NCI-H2081 treated with DMSO at 0.1 percent for 48 hours (cell line): ENCODE measurements at places on chromosomes 6 and 20.

DNA sequence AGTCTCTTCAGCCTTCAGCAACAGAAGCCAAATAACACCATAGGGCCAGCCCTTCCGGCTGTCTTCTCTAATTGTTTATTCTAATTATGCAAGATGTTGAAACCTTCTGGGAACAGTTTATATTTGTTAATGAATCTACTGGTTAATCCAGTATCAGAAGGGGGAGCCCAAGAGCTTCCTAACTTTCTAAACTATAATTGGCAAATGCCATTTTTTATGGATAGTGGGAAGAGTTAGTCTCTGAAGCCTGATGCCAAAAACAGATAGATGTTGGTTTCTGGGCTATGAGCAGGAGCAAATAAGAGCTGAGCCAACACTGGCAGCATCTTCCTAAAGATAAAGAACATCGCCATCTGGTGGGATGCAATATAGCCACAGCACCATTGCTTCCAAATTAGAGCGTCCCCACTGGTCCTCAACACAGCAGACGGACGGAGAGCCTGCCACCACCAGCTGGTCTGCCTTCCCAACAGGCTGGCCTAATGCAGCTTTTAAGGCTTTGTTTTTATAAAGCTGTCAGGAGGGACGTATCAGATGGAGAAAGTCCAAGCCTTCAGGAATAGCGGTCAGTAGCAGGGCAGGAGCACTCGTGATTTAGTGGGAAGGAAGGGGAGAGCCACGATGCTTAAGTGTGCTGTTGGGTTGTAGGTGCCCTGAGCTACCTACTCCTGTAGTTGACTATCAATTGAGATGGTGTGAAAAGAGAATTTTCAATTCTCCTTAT is 118.8 kb downstream of the RALGAPA2 start:
- DNase-seq: peak; percentile 83

DNA sequence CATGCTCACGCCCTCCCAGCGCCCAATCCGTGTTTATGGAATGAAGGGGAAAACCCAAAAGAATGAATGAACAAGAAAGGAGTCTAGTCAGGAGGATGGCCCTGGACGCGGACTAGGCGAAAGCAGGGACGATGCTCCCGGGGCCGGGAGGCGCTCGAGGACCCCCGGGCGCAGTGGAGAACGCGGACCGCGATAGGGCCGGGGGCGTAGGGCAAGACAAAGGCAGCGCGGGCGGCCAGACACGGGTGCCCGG is 758 bp downstream of the GCLC start:
- no peak for DNase-seq

- no peak for DNase-seq
These were observed 117.5 kb upstream of the CEP85L start for GRCh38 chr6:118768904-118769325.

DNA sequence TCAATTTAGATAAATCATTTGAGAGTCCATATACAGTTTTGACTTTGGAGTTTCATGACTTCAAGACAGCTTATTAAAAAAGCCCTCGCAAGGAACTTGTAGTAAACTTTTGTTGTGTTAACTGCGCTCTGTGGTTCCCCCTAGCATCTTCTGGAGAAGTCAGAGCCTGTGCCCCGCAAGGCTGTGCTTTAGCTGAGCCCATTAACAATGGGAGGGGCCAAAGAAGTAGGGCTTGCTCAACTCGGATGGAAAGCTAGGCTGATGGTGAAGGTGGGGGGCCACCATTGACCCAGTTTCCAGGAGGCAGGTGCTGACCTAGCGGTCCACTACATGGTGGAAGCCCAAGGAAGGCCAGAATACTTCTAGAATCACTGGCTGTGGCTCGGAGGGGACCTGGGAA is 29.3 kb upstream of the OVOL2 start:
- DNase-seq: no peak

DNA sequence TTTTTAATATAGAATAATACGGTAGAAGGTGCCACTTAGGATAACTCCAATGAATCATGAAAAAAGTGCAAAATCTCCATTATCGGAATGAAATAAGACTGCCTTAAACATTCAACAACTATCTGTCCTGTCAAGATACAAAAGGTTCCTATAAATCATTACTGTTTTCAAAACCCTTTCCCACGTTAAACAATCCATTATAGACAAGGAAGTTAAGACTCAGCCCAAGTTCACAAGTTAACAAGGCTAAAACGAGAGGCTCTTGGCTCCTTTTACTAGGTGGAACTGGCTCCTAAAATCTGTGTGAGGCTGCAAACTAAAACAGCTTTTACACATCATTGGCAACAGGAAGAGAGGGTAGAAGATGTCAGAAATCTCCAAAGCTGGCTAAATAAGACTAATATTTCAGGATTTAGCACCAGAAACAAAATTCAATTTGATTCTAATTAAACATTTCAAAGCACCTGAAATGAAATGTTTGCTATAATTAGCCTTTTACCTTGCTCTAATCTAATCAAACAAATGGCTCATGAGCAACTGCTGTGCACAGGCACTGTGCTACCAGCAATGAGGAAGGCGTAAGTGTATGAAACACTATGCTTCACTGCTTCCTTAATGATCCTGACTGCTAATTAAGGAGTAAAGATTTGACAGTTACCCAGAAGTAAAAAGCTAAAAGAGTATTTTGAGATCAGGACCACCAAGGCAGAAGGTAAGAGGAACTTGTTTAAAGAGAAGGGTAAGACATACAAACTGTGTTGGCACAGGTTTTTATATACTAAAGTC is 109.7 kb downstream of the DST start:
- no peak for DNase-seq

DNA sequence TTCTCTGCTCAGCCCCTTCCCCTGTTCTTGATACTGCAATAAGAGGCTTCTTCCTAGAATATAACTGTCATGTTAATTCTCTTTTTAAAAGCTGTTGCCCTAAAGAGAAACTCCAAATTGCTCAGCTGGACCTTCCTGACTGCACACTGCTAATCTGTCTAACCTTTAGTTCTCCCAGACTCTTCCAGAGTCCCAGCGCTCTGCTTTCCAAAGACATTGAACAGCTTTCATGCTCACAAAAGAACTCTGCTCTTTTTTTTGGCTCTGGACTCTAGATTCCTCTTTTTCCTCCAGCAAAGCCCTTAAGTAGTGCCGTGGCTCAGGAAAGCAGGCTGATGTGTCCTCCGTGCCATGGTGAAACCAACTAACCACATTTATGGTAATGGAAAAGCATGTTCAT is 356.6 kb upstream of the RSPO3 start:
- no peak for DNase-seq

GRCh38 chr20:25483431-25484132 is 76.1 kb downstream of the GINS1 start:
- no peak for DNase-seq

DNA sequence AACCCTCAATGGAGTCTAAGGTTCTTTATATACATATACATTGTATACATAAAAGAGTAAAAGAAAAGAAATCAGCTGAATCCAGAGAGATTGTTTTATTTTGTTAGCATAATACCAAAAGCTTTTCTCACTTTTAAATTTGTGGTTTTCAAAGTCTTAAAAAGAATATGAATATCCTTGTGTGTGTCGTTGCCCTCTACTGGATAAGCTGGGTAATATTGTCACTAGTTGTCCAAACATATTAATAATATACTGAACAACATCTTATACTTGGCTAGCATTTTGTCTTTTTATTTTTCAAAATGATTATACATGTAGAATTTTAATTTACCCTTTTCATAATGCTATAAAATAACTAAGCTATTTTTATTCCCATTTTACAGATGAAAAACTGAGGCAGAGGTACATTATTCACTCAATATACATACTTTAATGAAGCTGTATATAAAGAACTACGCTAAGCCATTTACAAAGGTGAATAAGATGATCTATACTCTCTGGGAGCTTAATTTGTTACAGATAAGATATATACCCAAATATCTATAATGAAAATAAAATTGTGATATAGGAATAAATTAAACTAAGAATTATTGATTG is 531.7 kb downstream of the TFAP2B start:
- DNase-seq: no peak

GRCh38 chr6:89145091-89145955 is 532 bp upstream of the PM20D2 start:
- no peak for DNase-seq

GRCh38 chr20:56755201-56755600 is 126.1 kb downstream of the TFAP2C start:
- no peak for DNase-seq

GRCh38 chr6:21953831-21954801 is 342.7 kb downstream of the PRL start:
- no peak for DNase-seq

- no peak for DNase-seq
These were observed 5.2 kb downstream of the FAXC start for GRCh38 chr6:99344289-99344688.

DNA sequence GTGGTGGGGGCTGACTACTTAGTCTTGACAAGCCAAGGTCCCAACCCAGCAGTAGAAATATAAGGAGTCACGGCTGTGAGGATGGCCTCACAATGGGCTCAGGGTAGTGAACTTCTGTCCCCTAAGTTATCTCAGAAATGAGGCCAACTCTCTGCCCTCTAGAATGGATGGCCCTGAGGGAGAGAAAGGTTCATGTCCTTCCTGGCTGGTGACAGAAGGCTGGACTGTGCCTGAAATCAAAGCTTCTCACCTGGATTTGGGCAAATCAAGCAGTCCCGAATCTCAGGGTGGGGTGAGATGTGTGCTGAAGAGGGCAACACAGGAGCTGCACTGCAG is 12.7 kb downstream of the RRP36 start:
- DNase-seq: no peak

DNA sequence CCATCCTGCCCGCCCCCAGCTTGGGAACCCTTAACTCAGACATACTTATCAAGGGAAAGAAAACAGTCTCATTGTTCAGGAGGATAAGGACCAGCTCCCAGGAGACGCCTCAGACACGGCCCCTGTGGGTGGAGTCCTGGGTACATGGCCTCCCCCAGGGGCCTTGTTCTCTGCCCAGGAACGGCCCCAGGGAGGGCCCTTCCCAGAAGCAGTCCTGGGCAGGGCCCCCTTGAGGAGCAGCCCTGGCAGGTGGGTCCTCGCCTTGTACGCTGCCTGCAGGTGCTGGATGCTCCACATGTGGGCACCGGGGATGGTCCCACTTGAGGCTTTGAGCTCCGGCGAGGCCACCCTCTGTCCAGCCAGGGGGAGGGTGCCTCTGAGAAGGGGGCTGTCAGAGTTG is 4.5 kb upstream of the GATA5 start:
- no peak for DNase-seq

GRCh38 chr6:150238336-150238741 is 95.5 kb downstream of the PPP1R14C start:
- DNase-seq: no peak

- no peak for DNase-seq
These were observed 22.3 kb downstream of the STX7 start for GRCh38 chr6:132490478-132491204.

- DNase-seq: no peak
These were observed 34.3 kb upstream of the FOXC1 start for GRCh38 chr6:1575210-1576041.

- no peak for DNase-seq
These were observed 53.0 kb upstream of the CST7 start for GRCh38 chr20:24895898-24896658.

DNA sequence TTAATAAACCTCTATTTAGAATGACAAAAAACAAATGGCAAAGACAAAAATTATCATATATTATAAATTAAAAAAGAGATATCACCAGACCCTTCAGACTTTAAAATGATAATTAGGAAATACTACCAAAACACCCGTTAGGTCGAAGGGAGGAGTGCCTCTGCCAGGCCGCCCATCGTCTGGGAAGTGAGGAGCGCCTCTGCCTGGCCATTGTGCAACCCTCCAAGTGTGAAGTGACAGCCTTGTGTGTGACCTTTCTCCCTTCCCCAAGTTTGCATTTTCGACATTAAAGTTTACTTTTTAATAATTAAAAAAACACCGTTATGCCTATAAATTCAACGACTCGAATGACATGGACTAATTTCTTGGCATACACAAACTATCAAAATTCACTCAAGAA is 64.5 kb upstream of the TASP1 start:
- DNase-seq: no peak

DNA sequence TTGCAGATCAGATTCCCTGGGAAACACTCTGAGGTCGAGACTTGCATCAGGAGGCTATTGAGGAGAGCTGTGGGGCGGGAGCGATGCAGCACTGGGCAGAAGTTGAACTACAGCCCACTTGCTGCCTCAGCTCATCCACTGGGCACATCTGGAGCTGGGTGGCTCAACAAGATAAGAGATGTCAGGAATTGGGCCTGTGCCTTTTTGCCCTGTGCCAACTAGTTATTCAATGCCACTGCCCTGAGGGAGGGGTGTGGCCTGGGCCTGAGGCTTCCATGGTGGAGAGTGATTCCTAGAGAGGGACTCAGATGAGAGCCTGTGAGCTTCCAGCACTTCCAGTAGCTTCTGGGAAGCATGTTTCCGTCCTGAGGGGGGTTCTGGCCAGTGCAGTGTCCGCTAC is 32.7 kb downstream of the BRPF3 start:
- no peak for DNase-seq

DNA sequence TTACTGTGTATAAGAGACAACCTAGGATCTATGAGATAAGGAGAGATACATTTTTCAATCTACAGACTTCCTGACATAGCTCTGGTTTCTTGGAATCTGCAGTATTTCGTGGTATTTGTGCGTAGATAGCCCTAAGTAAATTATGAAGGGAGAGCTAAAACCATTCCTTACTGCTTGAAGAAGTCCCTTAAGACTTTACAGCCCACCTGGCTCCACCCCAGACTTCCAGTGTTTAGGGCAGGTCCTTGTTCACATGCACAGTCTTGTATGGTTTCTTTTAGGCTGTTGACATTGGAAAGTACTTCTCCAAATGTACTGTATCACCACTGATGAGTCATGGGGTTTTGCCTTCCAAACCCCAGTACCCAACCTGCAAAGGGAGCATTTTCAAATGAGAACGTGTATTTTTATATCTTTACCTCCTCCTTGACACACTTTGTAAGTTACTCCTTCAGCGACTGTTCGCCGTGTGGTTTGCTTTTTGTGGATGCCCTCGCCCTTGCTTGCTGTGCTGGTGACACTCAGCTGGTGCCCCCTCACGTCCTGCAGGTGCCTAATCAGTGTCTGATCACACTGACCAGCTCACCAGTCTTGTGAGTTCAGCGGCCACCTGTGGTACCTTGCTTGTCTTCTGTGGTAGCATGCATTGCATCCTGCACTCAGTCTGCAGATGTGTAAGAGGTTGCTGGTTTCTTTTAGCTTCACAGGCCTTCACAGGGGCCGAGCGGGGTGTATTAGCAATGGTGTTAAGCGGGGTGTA is 73.3 kb downstream of the IGF2R start:
- no peak for DNase-seq

DNA sequence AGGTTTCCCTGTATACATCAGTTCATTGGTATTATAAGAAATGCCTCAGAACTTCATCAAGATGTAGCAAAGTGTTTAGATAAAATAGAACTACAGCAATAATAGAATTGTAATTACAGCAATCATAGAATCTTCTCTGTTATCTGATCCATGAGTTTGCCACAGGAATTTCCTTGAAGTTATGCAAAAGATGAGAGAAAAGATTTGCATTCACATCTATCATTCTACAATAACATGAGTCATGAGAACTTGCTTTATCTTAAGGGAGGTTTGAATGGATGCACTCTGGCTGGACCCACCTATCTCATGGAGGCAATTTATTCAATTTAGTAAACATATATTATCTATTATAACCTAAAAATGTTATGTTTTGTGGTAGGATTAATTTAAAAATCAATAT is 329.8 kb upstream of the EPHA7 start:
- DNase-seq: no peak
